GM12864 (cell line): ENCODE measurements at places on chromosomes 5 and 9.

DNA sequence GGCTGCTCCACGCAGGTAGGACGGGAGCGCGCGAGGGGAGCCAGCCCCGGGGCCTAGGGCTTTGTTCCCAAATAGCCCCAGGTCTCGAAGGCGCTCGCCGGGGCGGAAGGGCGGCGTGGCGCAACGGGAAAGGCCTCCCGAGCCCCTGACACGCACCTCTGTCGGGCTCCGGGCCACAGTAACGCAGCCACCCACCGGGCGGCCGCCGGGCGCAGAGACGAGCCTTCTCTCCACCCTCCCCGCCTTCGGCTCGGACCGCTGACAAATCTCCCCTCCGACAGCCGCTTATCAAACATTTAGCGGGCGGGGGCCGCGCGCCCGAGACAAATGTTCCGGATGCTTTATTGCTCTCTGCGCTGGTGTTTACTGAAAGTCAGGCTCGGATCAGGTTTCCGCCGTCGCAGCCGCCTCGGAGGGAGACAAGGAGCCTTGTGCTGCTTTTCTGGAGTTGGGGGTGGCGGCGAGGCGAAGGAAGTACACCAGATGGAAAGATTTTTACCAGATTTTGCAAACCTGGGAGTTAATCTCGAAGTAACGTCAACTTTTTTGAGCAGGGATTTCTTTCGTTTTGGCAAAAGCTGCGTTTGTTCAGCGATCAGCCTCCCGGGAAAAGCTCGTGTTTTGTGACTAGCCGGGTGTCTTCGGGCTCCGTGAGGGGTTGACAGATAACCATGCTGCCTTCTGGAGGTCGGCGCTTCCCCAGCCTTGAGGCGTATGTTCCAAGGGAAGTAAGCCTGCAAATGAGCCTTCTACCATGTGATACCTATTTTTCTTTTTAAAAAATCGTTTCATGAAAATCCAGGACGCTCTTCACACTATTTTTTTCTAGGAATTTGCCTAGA is 950 bp downstream of the RGMB start:
- DNase-seq = no peak

DNA sequence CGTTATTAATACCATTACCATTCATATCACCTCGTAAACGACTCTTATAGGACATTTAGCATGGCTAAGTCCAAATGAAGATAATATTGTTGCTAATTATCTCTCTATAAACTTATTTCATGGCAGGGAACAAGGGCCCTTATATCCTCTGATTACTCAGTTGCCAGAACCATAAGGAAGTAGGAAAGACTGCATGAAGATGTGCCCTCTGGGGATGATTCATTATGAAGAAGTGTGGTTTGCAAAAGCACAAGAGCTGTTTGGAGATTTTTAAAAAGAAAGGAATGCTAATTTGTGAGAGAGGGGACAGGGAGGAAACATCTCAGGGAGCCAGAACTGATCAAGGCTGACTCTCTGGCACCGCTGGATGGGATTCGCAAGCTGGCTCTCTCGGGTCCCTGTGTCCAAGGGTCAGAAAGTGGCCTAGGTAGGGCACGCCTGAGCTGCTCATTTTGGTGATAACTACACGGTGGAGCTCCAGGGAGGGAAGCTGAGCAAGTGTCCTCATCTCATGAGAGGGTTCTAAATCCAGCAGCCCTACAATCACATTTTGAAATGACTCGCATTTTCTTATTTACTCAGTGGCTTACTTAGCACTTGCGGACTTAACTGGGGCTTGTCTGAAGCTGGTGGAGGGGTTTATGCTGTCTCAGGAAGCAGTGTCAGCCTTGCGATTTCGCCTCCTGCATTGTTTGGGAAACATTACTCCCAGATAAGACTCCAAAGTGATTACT is 136.8 kb downstream of the C5orf15 start:
- no peak for DNase-seq

DNA sequence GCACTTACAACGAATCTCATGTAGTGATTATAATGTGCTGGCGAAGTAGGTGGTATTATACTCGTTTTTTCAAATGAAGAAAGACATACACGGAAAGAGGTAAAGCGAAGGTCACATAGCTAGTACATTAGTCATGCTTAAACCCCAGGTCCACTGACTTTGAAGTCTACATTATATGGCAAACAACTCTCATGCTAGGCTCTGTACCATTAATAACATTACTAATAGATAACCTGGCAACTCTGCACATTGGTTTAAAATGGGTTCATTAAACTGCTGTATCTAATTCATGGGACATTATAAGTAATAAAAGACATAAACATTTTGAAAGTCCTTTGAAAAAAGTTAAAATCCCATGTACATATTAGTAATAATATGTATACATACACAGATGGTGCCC is 21.2 kb downstream of the FYB1 start:
- DNase-seq = no peak

DNA sequence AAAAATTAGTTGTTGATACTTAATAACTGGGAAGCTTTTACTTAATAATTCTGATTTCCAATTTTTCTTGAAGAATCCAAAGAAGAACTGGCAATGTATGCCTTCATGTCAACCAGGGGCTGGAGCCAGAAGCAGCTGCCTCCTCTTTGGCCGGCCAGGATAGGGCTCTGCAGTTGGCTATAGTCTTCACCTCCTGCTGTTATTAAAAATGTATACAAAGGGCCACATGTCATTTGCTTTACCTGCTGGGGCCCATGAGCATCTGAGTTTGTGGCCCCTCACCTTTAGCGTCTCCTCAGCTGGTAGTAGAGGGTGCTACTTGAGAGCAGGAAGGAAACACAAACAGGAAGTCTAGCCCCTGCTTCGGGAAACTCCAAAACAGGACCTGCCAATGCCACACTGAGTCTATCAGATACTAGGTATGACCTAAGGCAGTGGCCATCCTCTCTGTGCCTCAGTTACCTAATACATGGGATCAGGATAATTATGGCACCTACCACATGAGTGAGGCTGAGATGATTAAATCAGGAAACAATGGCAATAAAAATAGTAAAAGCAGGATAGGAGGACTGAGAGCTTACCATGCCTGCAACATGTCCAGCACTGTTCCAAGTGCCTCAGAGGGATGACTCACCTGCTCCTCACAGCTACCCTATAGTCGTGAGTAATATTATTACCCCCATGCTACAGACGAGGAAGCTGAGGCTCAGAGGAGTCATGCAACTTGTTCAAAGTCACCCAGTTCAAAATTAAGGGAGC is 21.3 kb downstream of the CCDC69 start:
- DNase-seq = no peak

GRCh38 chr5:36457511-36458270 is 148.7 kb upstream of the SLC1A3 start:
- no peak for DNase-seq

- no peak for DNase-seq
These were observed 75.8 kb downstream of the GOLPH3 start for GRCh38 chr5:32098291-32098690.

DNA sequence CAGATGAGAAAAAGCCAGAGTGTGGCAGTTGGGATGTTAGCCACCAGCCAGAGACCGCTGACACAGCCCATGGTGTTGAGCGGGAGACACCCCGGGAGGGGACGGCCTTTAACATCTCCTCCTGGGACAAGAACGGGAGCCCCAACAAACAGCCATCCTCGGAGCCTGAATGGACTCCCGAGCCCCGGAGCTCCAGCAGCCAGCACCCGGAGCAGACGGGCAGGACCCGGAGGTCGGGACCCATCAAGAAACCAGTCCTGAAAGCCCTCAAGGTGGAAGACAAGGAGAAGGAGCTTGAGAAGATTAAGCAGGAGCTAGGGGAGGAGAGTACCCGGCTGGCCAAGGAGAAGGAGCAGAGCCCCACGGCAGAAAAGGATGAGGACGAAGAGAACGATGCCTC is 28.0 kb upstream of the POMT1 start:
- no peak for DNase-seq

DNA sequence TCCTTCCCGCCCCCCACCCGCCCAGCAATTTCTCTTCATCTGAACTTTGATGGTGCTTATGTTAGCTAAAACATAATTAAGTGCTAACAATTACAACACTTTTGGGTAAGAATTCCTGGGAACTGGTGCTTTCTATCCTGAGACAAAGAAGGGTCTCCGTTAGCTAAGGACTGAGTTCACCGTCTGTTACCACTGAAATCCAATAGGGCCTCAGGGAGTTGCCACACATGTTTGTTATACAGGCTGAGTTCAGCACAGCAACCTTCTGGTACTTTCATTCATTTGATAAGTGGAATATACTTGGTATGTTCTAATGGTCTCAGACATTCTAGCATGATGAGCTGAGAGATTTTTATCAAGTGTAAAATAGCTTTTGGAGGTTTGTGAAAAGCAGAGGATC is 437.9 kb downstream of the EFNA5 start:
- DNase-seq = no peak

DNA sequence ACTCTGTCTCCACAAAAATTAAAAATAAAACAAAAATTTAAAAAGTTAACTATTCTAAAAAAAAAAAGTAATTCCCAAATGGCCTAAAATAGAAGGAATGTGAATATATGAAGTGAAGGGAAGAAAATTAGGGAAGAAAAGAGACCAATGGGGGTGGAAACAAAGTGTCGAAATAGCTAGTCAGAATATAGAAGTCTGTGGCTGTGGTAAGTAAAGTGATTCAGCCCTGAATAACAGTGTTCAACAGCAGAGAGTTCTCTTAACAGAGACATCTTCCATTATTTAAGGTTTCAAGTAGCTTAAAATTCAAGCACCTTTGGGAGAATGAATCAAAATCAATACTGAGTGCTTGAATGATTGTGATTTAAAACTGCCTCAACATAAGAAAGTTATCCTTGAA is 51.7 kb downstream of the LPAR1 start:
- no peak for DNase-seq

- DNase-seq = no peak
These were observed 82.8 kb upstream of the TLE1 start for GRCh38 chr9:81772144-81772543.

GRCh38 chr5:137731176-137731575 is 4.7 kb downstream of the KLHL3 start:
- no peak for DNase-seq

DNA sequence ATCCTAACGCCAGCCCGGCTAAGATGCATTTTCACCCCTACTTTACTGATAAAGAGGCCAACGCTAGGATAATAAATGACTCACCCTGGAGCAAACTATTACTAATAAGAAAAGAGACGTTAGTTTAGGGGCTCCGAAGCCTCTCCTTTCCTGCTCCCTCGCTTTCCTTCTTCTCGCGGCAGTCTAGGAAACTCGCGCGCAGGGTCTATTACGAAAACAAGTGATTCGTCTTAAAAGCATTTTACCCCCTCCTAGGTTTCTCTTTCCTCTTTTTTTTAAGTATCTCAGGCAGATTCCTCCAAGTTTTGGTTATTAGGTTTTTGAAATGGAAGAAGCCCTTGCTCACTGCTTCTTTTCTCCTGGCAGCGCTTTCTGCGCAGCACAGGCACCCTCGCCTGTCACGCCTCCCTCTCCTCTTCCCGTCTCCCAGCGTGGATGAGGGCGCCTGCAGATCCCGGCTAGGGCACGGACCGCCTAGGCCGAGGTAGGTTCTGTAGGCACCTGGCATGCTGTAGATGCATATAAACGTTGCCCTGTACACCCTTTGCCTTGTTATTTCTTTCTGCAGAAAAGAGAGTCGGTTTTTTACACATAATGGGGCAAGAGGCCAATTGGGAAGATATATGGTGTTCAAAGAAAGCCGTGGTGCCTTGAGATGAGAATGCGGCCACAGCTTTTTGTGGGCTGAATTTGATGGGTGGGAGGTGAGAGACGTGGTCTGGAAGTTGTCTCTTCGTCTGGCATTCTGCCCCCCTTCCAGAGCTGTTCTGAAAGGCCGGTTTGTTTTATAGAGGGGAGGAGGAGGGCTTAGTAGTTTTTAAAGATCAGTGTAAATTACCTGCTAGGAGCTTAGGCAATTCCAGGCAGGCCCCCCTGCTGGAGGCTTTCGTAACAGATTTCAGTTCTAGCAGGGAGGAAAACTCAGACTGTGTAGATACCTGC is 983 bp downstream of the GCNT1 start:
- no peak for DNase-seq

- DNase-seq = no peak
These were observed 181.4 kb upstream of the MAP3K1 start for GRCh38 chr5:56633950-56634349.

DNA sequence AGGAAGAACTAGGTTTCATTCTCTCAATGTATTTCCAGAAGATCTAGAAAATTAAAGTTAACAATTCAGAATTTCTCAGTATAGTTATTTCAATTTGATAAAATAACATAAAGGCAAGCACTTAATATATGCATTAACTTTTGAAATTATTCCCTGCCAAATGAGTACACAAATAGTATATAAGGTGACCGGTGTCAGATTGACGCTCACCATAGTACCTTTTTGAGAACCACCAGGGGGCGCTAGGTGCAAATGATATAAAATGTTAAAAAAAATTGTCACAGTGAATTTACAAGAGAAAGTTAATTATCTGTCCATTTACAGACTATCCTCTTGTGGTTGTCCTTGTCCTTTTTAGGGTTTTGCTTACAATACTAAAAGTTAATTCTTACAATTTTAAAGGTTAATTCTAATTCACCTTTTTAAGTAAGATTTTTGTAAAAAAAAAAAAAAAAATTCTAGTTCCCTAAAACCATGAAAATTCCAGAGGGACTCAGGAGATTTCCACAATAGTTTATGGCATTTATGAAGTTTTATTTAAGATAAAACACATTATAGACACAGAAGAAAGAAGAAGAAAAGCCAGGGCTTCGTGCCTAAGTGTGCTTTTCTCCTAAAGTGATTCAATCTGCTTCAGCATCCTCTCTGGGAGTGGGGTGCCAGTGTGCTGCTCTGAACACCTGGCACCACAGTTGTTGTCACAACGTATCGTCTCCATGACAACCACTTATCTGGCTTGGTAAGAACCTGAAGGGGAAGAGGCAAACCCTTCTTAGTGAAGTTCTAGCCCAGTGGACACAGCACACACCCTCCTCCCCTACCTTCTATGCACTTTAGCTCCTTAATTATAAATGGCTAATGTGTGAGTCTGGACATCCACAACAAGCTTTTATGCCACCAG is 1.7 kb downstream of the ADAMTS16 start:
- DNase-seq = peak; percentile 18

GRCh38 chr9:79129865-79130480 is 441.8 kb upstream of the TLE4 start:
- DNase-seq = no peak

- DNase-seq = no peak
These were observed 15.6 kb downstream of the GFRA3 start for GRCh38 chr5:138258704-138259292.

- DNase-seq = no peak
These were observed 15.3 kb downstream of the MYMK start for GRCh38 chr9:133509179-133510083.

- no peak for DNase-seq
These were observed 121.5 kb downstream of the CAMK4 start for GRCh38 chr5:111345731-111346130.

DNA sequence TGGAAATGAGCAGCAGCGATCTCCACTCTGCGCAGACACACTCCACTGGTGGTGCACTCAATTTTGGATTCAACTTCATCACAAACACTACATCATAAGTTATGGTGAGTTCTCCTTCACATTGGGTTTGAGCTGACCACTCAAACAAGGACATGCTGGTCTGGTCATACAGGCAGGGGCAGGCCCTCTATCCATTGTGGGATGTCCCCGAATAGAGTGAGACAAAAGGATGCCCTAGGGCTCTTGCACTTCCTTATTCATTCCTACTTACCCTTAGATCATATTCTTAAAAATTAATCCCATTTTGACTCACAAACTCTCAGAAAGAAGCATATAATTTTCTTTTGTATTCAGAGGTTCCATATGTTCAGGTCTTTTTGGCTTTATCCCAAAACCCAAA is 16.3 kb upstream of the PJA2 start:
- no peak for DNase-seq

- DNase-seq = no peak
These were observed 1448.7 kb upstream of the ACO1 start for GRCh38 chr9:30935730-30936129.
